ENCODE measurements at places on chromosomes 4 and X.
A peak's percentile ranks its signal among the peaks of the same experiment; 100 is the strongest.

DNA sequence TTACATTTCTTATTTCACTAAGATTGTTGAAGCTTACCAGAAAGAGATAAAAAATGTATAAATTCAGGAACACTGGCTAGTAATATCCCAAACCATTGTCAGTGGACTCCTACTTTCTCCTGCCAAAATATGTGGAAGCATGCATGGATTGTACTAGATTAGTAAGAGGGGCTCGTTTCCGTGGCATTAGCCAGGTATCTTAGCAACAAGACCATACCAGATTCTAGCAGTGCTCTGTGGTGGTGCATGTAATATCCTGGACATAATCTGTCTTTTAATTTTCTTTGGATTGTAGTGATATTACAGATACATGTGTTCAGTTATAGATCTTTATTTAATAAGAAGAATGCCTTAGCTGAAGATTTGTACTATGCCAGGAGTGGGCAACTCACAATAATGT lies 371.9 kb upstream of the PITX2 start:
- DNase-seq: no peak

- DNase-seq: no peak
These were observed 112.7 kb downstream of the FAM53A start for GRCh38 chr4:1571165-1572009.

GRCh38 chr4:164948975-164949374 lies 28.5 kb downstream of the TRIM61 start:
- DNase-seq: no peak

DNA sequence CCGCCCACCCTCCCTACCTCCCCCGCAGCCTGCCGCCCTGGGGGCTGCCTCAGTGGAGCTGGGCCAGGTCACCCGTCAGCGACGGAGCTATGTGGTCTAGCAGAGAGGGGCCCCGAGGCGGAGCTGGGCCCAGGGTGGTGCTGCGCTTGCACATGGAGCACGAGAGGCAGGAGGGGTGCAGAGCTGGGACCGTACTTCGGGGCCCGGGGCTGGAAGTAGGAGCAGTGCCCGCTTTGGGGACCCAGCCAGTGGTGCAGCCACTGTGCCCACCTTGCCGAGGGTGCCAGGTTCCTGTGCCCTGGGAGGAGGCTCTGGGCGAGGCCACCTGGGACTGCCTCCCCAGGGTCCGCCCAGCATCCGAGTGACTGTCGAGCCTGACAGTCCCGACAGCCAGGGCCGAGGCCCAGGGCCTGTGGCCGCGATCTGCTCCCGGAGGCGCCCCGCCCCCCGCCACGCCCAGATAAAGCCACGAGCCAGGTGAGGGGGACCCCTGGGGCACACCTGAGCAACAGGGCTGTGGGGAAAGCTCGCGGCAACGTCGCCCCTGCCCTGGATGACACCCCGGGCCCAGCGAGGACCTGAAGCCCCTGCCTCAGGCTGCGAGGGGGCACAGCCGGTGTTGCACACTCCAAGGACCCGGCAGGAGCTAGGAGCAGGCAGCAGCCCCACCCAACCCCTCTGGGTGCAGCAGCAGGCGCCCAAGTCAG lies 117.5 kb downstream of the DNAAF6 start:
- no peak for DNase-seq

GRCh38 chr4:40482985-40483647 lies 146.5 kb downstream of the RBM47 start:
- no peak for DNase-seq

GRCh38 chr4:31427691-31428090 lies 707.5 kb downstream of the PCDH7 start:
- no peak for DNase-seq

- DNase-seq: no peak
These were observed at the start of gene BTC for GRCh38 chr4:74794382-74795010. Gene BTC (minus strand): TSS chr4:74794523. CDS start chr4:74794325, 198 bp downstream.

GRCh38 chrX:63050225-63050624 lies 300.9 kb downstream of the SPIN4 start:
- DNase-seq: peak; percentile 11

- DNase-seq: no peak
These were observed 8.5 kb downstream of the SMS start for GRCh38 chrX:21948897-21949578.

- DNase-seq: no peak
These were observed 156.9 kb upstream of the NAP1L5 start for GRCh38 chr4:88854481-88854880.

GRCh38 chr4:47465004-47465403 lies 1.5 kb upstream of the COMMD8 start:
- no peak for DNase-seq

GRCh38 chr4:2788101-2788500 lies 4.8 kb upstream of the SH3BP2 start:
- DNase-seq: no peak
